ENCODE measurements at places on chromosomes 1 and 21.
A peak's percentile ranks its signal among the peaks of the same experiment; 100 is the strongest.

DNA sequence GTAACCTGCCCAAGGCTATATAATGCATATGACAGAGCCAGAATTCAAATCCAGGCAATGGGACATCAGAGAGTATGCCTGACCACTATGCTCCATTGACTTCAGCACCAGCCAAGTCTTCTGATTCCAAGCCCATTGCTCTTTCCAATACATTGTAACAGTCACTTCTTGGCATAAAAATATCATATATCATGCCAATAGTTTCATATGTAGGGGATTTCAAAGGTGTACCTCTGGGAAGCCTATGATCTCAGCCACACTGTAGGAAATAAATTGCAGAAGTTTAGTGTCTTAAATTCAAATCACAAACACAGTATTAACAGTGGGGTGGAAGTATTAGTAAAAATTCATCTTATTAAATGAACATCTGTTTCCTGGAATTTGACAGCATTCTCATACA, 30.0 kb upstream of the ROR1 start:
- DNase-seq: no peak

DNA sequence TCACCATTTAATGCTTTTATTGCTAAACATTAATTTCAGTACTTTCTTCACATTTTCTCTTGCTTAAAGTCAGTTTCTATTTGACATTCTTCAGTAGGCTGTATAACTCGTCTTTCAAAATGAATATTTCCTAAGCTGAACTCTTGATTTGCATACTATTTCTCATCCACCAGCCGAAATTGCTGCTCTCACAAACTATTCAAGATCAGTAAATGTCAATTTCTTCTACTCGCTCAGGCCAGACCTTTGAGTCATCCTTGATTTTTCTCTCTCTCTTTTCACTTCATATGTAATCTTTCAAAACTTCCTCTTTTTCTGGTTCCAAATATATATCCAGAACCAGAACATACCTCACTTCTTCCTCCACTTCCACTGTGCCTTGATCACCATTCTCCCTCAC, 990.0 kb downstream of the KCNT2 start:
- DNase-seq: no peak

DNA sequence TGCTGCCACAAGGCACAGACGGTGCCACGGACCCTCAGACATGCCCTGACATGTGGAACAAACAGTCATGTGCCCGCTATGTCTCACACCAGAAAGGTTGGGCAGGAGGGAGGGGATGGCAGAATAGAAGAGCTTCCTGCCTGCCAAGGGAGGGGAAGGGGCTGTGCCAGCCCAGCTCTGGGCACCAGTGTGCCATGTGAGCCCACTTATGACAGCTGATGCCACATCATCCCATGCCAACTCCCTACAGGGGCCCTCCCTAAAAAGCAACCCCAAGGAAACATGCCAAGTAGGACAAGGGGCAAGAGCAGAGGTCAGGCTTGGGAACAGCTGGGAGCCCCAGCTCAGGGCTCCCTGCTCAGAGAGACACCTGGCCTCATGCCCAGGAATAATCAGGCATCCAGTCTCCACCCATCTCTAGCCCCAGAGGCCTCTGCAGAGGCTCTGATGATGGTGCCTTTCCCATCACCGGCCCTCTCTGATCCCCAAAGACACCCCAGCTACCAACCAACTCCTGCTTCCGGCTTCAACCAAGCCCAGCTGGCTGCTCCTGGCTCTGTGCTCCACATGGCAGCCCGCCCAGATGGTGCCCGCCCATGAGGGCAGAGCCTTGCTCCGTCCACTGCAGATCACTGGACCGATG, 10.3 kb downstream of the ADGRB2 start:
- no peak for DNase-seq

DNA sequence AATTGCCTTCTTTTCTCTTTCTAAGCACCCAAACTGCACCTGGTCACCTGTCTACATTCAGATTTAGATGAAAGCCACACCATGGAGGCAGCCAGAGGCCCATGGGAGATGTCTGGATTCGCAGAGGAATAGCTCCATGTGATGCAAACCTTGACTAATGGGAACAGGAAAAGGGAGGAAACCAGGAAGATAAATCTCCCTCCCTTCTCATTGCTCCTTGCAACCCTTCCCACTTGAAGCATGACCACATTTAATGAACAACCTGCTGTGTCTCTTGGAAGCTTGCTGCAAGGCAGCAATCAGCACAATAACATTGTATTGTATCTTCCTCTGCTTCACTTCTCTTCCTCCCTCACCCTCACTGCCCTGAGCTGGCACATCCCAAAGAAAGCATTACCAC, 42.6 kb upstream of the KLF17 start:
- DNase-seq: no peak

DNA sequence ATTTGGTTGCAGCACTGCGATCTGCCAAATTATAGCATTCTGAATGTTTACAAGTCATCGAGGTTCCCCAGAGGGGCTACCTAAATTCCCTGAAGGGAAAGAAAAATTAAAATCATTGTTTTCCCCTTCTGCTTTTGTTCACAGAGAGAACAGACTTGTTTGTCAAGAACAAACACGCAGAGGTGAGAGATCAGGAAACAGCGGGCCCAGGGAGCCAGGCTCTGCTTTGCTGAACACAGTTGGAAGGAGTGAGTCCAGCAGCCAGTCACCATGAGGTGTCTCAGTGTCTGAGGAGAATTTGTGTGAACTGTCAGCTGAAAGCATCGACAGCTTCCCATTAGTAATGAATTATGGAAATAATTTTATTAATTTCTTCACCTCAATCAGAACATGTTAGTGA, 52.5 kb downstream of the RWDD3 start:
- DNase-seq: no peak

DNA sequence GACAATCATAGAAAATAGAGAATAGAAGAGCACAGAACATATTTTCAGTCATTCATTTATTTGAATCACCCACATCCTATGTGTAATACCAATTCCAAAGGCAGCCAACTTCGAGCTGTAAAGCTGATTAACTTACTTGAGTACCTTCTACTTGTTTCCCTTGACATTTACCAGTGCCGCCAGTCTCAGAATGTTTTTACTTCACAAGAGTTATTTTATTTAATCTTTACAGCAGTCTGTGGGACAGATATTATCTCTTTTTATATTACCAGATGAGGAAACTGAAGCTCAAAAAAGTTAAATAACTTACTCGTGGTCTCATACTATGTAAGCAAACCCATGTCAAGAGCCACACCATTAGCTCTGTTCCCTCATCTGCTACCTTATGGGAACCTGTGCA, 56.6 kb downstream of the FGGY start:
- no peak for DNase-seq

DNA sequence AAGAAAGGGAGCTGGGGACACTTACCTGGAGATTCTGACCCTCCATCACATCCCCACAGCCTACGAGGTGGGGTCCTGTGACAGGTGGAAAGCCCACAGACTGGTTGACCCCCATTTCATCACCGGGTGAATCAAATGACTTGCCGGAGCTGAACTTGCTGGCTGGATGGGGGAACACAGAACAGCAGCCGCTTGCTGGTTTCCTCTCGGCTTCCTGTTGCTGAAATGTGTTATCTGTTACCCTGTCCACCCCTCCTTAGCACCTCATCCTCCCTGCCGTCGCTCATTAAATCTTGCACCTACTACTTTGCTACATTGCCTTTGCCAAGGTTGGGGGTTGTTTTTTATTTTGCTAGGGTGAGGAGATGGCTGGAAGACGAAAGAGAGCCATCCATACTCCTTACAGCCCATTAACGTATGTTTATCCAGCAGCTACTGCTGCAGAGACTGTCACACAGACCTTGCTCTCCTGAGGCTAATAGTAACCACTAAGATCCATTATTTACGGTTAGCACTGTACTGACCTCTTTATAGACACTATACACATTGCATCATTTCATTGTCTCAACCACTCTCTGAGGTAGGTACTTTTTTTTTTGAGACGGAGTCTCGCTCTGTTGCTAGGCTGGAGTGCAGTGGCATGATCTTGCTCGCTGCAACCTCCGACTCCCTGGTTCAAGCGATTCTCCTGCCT, 7.0 kb downstream of the PAFAH2 start:
- DNase-seq: peak; percentile 63

DNA sequence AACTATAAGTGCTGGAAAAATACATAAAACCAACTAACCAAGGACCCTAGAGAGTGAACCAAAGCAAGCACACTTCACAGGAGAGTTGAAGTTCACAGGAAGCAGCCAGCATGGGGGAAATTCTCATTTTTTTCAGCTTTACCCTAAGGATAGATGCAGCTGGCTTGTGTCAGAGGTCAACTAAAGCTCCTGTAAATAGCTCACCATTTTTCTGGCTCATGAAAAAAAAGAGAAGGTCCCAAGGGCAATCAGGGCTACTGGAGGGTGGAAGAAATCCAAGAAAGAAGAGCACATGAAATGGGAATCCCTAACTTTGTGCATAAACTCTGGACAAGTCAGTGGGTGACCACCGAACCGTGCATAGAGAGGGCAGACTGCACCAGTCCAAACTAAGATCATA, 58.3 kb downstream of the KCNJ15 start:
- DNase-seq: no peak

DNA sequence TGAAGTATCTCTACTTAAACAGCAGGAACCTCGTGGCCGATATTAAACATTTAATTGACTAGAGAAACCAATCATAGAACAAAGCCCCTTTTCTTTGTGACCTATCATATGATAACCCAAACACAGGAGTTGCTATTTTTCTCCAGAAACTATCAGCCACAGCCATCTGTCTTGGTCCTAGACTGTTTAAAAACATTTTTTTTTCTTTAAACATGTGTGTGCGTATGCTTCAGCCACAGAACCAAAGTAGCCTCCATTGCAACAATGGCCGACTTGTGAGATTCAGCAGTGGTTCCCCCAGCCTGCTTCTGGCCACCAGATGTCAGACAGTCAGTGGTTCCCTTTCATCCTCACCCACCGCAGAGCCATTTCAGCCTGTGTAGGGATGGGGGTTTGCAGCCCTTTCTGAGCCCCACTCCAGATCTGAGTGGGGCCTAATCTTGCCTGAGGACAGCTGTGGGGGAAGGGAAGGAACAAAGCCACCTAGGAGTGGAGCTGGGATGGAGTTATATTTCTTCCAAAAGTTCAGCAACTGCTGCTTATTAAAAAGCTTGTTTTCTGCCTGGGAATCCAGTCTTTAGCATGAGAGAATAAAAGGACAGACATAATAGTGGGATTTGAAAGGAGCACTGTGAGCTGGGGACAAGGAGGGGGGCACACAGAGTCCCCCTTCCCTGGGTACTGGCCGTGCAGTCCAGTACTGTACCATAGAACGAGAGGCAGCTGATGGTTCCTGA, 11.7 kb upstream of the IGSF3 start:
- DNase-seq: no peak

- no peak for DNase-seq
Measured at GRCh38 chr1:50982611-50983010, 12.6 kb downstream of the CDKN2C start.

DNA sequence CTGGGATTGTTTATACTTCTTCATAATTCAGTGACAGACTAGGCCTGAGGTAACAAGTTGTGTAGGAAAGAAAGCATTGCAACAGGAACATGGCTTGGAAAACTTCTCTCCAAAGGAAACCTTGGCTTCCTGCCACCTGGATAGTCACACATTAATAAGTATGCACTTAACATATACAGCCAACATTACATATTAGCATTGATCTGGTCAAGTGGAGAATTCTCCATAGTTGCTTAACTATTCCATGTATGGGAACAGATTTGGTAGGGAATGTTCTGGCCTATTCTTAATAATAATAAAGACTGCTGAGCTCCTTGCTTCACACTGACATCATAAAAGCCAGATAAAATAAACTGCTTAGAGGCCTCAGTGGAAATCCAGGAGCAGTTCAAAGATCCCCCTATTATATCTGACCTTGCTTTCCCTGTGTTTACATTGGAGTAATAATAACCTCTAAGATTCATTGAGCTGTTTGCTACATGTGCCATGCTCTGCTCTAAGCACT, 27.2 kb upstream of the NFIA start:
- no peak for DNase-seq

DNA sequence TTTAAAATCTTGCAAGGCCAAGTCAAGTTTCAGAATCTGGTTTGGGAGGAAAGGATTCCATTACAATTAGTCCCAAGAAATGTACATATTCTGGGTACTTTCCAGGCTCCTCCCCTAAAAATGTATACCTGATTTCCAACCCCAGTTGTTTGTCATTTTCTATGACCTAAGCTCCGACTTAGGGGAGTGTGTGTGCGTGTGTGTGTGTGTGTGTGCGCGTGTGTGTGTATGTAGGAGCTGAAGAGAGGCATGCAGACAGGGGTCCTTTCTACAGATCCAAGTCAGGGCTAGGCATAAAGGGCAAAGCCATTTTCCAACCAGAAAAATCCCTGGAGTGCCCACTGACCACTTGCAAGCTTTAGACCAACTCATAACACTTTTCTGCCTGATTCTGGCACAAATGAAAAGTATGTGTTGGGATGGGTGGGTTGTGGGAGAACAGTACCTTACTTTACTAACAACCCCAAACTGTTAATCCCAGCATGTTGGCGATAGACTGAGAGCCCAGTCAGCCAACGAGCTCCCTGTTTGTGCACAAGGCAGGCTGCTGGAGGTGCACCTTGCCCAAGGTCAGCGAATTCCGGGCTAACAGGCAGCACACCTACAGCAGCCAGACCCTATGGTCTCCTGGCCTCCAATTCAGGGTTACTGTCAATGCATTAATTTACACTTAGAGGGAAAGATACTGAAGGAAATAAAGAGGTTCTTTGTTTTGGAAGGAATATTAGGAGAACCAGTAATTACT, 1.7 kb downstream of the TRABD2B start:
- DNase-seq: no peak

DNA sequence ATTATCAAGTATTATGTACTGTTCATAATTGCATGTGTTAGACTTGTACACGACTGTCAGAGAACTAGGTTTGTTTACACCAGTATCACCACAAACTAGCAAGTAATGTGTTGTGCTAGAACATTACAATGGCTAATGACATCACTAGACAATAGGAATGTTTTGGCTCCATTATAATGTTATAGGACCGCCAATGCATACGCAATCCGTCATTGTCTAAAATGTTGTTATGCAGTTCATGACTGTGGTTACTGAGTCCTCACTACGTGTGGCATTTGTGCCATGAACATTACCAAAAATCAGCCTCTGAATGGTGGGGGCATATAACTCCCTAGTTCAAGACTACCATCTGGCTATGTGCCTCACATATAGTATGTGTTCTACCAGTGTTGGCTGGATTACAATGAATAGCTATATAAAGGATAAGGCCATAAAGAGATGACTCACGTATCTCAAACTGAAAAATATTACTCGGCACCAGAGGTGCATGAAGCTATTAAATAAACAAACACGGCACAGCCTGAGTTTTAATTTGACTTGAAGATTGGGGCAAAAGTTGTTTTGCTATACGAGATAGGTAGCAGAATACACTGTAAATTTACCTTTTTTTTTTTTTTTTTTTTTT, 89.1 kb upstream of the COL24A1 start:
- DNase-seq: no peak
